ENCODE measurements at places on chromosomes 7 and 10.

GRCh38 chr7:40836218-40836617 is 701.4 kb downstream of the SUGCT start:
- DNase-seq, result no peak

DNA sequence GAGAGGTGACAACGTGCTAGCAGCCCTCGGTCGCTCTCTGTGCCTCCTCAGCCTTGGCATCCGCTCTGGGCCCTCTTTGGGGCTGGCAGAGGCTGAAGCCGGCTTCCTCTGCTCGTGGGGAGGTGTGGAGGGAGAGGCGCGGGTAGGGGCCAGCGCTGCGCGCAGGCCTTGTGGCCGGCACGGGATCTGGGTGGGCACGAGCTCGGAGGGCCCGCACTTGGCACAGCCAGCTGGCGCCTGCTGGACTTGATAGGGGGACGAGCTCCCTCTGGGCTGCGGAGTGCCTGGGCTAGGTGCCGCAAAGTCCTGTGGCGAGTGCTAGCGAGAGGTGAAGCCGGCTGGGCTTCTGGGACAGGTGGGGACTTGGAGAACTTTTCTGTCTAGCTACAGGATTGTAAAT is 170.7 kb downstream of the EXOC4 start:
- DNase-seq, result no peak

- no peak for DNase-seq
Measured at GRCh38 chr10:113362645-113363091, 190.2 kb upstream of the HABP2 start.

GRCh38 chr7:1101563-1102431 is 13.9 kb downstream of the GPER1 start:
- DNase-seq, result no peak

DNA sequence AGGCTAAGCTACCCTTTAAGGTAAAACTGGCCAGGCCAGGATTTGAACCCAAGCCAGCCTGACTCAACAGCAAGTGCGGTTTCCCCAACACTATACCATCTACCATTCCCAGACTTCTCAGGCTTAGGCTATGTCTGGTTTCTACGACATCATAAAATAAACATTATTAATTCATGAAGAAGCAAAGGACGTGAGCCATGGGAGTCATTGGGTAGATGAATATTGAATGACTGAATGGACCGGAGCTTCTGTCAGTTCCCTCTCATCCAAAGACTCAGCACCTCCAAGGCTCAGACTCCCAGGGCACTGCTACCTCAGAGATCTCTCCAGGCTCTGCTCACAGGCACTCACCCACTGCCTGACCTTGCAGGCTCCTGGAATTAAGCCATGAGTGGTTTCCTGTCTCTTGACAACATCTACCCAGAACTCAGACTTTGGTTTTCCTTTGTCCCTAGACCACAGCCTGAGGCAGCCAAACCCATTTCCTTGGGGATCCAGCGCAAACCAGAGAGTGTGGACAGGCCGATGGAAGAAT is 64.6 kb upstream of the STEAP1B start:
- no peak for DNase-seq

- no peak for DNase-seq
Measured at GRCh38 chr7:149007611-149008010, 20.7 kb downstream of the PDIA4 start.

- no peak for DNase-seq
Measured at GRCh38 chr10:93075369-93076221, 1.9 kb downstream of the CYP26A1 start.

DNA sequence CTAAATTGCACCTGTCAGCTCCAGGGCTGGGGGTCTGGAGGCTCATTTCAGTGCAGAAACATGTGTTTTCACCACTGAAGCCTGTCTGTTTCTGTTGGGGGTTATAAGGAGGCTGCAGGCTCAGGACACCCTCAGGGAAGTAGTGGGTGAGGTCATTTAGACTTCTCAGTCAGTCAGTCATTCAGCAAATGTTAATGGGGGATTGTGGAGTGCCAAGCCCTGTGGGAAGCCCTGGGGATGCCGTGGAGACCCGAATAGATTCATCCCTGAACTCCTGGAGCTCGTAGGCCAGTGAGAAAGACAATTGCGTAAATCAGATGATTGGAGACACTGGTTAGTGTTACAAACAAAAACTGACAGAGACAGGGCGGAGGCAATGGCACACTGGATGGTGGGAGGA is 19.2 kb downstream of the LHPP start:
- DNase-seq, result no peak

GRCh38 chr10:10092581-10092980 is 925.1 kb upstream of the CELF2 start:
- DNase-seq, result no peak

- no peak for DNase-seq
Measured at GRCh38 chr10:35780970-35781642, 139.0 kb upstream of the FZD8 start.

DNA sequence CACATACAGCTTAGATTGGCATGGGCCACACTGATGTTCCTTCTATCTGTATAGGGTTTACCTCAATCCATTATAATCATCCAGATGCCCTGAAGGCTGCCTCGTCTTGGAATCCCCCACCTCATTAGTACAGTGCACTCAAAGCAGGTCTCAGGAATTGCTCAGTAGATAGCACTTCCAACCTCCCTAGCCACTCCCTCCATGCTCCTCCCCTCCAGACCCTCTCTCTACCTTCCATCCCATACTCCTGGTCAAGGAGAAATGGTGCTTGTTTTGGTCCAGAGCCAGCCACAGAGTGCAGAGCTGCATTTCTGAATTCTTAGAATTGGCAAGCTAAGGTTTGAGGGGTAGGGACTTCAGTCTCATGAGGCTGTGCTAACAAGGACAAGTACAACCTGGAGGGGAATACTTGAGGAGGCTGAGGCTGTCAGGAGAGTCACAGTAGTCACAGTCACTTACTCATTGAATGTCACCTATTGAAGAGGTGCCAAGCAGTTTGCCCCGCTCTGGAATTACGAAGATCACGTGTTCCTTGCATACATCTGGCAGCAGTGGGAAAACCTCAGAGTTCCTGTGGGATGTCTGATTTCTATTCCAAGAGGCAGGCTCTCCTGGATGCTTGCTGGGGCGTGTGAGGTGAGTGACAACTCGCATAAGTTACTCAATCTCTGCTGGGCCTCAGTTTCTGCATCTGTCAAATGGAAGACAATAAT is 60.7 kb upstream of the ZNF746 start:
- no peak for DNase-seq

GRCh38 chr7:135164357-135165061 is 6.0 kb downstream of the CYREN start:
- no peak for DNase-seq

GRCh38 chr7:49812534-49812933 is 39.1 kb downstream of the VWC2 start:
- DNase-seq, result no peak

DNA sequence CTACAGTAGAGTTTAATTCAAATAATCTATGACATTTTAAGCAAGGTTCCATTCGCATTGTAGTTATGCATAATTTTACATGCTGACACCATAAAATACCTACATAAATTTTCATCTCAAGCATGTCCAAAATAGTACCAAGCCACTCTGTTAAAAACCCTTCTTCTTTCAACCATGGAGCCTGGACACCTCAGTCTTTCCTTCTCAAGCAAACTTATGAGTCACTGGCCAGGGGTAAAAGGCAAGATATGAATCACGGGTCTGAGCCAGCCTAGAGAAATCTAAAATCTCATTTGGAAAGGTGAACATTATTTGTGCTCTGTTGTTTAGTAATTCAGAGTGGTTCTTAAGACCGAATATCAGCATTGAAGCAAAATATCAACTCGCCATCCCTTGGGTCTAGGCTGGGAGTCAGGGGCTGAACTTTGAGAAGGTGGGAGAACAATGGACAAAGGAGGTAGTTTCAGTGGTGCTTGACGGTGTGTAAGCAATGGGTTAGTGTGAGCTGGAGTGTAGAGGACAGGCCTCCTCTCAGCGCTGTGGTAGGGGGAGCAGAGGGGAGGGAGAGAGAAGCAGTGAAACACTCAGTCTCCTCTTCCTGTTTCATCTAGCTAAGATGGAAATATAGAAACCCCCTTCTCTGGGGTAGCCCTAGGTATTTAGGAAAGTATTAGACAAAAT is 19.1 kb upstream of the GPAM start:
- no peak for DNase-seq

DNA sequence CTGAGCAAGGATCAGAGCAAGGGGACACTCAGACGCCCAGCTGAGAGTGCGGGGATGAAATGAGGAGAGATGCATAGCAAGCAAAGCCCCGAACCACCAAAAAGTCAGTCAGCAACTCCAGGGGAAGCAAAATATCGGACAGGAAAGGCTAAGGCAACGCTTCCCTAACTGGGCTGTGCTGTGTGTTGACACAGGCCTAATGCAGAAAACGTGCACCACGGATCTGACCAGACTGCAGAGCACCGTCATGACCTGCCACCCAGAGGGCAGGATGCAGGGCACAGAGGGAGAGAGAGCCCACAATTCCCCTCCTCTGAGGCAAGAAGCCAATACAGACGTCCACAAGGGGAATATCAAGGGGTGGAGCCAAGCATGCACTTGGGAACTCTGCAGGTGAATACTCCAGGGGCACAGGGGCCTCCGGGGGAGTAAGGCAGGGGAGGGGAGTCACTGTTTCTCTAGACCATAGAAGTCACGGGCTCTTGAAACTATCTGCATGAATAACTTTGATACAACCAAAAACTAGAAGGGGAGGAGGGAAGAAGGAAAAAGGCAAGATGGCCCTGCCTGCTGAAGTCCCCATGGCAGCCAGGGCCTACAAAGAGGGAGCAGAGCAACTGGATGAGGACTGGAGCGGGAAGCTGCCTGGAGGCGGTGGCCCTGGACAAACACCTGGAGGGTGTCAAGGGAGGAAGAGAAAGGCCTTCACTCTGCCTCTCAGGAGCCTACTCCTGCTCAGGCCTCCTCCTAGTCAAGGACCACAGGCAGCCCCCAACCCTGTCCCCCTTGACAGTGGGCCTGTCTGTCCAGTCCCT is 26.2 kb downstream of the GRID1 start:
- no peak for DNase-seq

DNA sequence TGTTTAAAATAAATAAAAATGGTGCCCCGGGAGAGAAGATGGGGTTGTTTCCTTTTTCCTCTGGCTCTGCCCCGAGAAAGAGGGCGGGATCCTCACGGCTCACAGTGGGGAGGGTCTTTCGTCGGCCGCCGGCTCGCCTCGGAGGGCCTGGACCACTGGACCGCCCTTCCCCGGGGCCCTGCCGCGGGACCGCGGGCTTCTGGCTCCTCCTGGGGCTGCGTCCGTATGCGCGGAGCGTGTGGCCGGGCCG is 3.5 kb upstream of the IGF2BP3 start:
- no peak for DNase-seq

- no peak for DNase-seq
Measured at GRCh38 chr7:88401009-88401623, 94.4 kb upstream of the STEAP4 start.

GRCh38 chr10:33388382-33388781 is 53.9 kb upstream of the NRP1 start:
- no peak for DNase-seq

DNA sequence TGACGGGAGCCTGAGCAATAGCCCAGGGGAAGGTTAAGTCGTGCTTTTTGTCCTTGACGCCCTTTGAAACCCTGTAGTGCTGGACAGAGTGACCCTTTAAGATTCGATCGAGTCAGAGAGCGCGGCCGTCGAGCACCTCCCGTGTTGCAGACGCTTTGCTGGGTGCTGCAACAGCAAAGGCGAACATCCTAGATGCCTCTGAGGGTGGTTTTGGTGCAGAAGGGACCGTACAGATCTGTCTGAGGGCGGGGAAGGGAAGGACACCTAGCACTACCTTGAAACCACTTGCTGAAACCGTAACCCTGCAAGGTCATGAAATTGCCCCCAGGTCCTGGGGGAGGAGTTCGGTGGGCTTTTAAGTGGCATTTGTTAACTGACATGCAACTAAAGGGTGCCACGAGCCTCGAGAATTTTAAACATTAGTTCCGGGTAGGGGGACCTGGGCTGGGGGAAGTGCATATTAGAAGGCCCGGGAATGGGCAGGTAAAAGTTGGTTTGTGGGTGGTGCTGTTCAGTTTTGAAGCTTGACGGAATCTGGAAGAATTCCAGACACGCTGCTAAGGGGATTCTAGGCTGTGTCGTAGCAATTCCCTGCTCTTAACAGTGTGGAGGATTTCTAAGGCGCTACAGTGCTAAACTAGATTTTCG is 786 bp downstream of the ATP5F1C start:
- DNase-seq, result no peak

GRCh38 chr7:133207687-133208086 is 45.2 kb upstream of the EXOC4 start:
- DNase-seq, result no peak

- no peak for DNase-seq
Measured at GRCh38 chr10:78628976-78629375, 439.8 kb upstream of the ZMIZ1 start.

DNA sequence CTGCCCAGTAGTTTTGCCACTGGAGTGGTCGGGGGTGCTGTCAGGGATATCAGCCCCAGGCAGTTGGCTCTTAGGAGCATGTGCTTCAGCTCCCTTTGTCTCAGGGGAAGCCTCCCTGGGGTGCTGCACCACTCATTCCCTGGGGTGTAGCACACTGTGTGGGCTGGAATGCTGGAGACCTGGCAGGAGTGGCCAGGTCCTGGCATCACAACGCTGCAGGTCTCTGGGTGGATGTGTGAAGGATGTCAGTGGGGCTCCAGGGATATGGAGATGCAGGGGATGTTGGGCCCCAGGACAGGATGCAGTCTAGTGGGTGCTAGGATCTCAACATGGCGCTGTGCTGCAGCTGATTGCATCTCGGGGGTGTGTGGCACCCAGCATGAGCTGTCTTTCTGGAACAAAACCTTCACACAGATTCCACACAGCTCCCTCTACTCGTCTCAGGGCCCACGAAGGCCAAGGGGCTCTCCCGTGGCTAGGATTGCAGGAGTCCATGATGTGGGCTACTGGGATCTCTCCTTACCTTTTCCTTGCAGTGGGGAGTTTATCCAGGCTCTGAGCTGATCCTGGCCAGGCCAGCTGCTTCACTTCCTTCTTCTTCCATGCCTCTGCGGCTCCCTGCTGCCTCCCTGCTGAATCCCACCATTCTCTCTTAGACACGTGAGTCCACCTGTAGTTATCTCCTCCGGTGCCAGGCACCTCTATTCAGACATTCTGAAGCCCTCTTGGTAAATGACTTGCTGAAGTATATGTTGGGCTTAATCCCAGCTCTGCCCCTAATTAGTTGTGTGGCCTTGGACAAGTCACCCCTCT is 295.1 kb downstream of the RPS24 start:
- no peak for DNase-seq

DNA sequence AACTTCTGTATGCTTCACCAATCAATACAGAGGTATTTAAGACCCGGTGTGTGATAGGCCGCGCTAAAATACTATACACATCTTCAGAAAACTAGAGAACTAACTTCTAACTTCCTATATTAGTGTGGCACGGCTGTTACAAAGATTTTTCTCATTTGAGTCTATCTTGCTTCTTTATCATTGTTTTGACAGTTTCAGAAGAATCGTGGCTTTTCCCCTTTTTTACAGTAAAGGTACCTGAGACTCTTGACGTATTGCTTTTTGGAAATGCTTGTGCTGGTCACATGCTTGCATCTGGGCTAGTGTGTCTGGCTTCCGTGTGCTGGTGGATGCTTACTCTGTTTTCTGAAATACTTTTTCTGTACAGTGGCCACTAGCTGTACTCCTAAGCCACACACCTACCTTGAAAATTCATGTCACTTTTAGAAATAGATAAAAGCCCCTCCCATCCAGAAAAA is 12.7 kb downstream of the IKZF1 start:
- no peak for DNase-seq

- DNase-seq, result no peak
Measured at GRCh38 chr10:6701289-6701688, 121.2 kb upstream of the PRKCQ start.

- DNase-seq, result peak; percentile 73
Measured at GRCh38 chr7:55533050-55533728, 39.1 kb downstream of the VOPP1 start.

- no peak for DNase-seq
Measured at GRCh38 chr7:64541438-64542359, 21.2 kb downstream of the ZNF680 start.

- no peak for DNase-seq
Measured at GRCh38 chr7:133364959-133365690, 112.2 kb downstream of the EXOC4 start.
